ENCODE measurements at places on chromosomes 2 and 18. TPM values are rescaled to one million over a fixed set of nuclear protein-coding genes. Genes with fewer than 3 reads are reported as not detected.

DNA sequence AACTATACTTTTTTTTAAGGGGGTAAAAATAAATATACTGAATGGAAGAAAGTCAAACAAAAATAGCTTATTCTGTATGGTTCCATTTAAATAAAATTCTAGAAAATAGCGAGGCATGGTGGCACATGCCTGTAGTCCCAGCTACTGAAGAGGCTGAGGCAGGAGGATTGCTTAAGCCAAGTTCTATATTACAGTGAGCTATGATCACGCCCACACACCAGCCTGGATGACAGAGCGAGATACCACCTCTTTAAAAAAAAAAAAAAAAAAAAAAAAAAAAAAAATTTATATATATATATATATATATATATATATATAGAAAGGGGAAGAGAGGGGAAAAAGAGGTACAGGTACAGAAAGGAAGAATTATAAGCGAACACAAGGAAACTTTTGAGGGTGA, 77.7 kb downstream of the MEMO1 start:
- no peaks in the 10 kb centered on the region for H3K27me3 ChIP-seq
- no peak overlapping the region for H3K27ac ChIP-seq
- peaks cover 2% of the 10 kb centered on the region for H3K36me3 ChIP-seq
- DNase-seq = no peak
- H3K4me3 ChIP-seq = no peak overlapping the region

The TCF23 gene
- not detected for total RNA-seq

The ANKZF1 gene
- 53.6 TPM for total RNA-seq

DNA sequence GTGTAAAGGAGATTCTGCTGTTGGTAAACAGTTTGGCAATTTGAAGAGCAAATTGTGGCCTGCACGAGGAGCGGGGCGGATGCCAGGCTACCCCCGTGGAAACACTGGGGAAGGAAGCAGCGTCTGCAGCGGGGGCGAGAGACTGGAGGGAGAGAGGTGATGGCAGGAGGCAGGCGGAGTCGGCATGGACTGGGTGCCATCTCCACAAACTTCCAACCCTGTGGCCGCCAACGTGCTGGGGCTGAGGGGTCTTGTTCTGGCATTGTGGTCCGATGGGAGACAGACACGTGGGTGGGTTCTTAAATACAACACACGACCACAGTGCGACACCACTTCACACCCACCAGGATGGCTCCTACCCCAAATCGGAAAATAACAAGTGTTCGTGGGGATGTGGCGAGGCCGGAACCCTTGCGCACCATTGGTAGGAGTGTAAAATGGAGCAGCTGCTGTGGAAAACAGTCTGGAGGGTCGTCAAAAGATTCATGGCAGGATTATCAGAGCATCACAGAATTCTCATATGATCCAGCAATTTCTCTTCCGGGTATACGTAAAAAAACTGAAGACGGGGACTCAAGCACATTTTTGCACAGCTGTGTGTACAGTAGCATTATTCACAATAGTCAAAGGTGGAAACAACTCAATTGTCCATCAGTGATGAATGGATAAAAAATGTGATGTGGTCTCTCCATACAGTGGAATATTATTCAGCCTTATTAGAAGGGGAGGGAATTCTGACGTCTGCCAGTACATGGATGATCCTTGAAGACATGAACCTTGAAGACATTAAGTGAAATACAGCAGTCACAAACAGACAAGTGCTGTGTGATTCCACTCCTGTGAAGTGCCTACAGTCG, 82.4 kb upstream of the HPCAL1 start:
- no peaks in the 10 kb centered on the region for H3K36me3 ChIP-seq
- no peak for DNase-seq
- no peaks in the 10 kb centered on the region for H3K27me3 ChIP-seq
- H3K4me3 ChIP-seq = no peak overlapping the region

DNA sequence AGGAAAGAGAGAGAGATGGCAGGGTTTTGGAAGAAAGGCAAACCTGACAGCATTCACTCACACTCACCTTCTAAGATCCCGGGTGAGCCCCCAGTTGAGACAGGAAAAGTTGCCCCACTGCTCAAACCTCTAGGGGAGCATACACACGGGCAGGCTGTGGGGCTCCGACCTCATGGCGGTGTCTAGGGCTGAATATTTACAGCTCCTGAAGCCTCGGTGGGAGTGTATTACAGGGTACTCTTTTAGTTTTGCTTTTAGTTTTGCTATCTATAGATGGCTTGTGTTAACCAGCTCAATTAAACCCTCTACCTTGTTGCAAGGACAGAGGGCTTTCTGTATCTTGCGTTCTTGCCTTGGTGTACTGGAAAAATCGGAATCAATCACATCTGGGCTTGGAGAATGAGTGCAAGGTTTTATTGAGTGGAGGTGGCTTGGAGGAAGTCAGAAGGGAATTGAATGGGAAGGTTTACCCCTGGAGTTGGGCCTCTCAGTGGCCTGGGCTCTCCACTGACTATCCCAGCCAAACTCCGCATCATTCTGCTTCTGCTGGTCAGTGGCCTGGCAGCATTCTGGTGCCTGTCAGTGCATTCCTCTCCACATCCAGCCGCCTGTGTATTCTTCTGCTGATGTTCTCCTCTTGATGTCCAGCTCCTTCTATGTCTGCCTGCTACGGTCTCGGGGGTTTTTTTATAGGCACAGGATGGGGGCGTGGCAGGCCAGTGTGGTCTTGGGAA, 10.1 kb upstream of the IFIH1 start:
- no peaks in the 10 kb centered on the region for H3K27me3 ChIP-seq
- no peak overlapping the region for H3K27ac ChIP-seq
- H3K36me3 ChIP-seq = no peaks in the 10 kb centered on the region
- no peak for DNase-seq
- H3K4me1 ChIP-seq = no peaks in the 10 kb centered on the region
- H3K4me3 ChIP-seq = no peak overlapping the region

The DPYSL5 gene
- 56.5 TPM for total RNA-seq

The AGXT gene
- not detected for total RNA-seq

Measured in spinal cord (tissue), 10 donors.